ENCODE measurements at places on chromosomes 3 and 15.

DNA sequence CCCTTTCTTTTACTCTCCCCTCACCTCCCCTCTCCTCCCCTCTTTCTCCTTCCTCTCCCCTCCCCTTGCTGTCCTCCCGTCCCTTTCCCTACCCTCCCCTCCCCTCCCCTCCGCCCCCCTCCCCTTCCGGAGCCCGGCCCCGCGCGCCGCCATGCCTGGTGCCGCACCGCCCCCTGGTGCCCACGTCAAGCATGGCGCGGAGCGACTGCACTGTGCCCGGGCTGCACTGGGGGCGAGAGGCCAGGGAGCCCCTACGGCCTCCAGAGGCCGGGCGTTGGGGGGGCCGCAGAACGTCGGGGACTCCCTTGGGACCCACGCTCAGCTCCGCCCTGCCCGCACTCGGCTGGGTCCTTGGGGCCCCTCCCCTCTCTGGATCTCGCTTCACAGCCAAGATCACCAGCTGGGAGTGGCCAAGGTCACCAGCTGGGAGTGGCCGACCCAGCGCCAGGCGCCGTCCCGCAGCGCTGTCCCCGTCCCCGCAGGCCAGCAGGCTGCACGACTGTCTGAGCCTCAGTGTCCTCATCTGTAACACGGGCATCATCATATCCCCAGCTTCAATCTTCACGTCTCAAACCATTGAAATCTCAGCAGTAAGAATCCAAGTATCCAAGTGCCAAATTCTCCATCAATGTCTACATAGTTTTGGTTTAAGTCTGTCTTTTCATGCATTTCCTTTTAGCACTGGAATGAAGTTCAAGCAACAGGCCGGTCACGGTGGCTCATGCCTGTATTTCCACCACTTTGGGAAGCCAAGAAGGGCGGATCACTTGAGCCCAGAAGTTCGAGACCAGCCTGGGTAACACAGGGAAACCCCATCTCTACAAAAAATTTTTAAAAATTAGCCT lies 42.5 kb downstream of the TPRA1 start:
- DNase-seq = peak; percentile 84

GRCh38 chr3:79521221-79521848 lies 246.5 kb downstream of the ROBO1 start:
- DNase-seq = no peak

GRCh38 chr3:69941037-69941436 lies 58.5 kb upstream of the SAMMSON start:
- DNase-seq = no peak

- DNase-seq = peak; percentile 52
These were observed 1.3 kb upstream of the KLHL40 start for GRCh38 chr3:42683875-42684598.

- no peak for DNase-seq
These were observed 173.3 kb downstream of the TMEM108 start for GRCh38 chr3:133211449-133211848.

GRCh38 chr3:56005196-56005805 lies 463.0 kb downstream of the ERC2 start:
- no peak for DNase-seq

GRCh38 chr3:149816311-149816710 lies 3.3 kb downstream of the RNF13 start:
- DNase-seq = no peak

GRCh38 chr3:70360979-70361760 lies 48.7 kb upstream of the MDFIC2 start:
- peak; percentile 6 for DNase-seq

- no peak for DNase-seq
These were observed 11.6 kb upstream of the DPH6 start for GRCh38 chr15:35557544-35557943.

GRCh38 chr15:73928971-73929627 lies 2.8 kb downstream of the LOXL1 start:
- no peak for DNase-seq

DNA sequence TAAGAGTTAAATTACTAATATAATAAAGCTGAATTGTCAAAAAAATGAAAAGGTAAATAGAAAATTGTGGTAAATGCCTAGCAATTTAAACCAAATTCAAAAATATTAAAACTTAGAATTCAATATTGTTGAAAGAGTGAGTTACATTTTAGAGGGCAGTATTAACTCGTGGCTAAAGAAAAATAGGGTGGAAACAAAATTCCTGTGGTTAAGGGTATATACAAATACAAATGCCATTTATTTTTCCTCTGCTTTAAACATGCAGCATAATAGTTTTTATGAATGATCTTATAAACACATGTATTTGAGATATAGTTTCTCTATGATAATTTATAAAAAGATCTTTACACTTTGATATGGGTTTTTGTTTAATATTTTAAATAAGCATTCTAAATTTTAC lies 79.0 kb downstream of the NEDD4 start:
- no peak for DNase-seq

- DNase-seq = no peak
These were observed 87.5 kb upstream of the SNRPA1 start for GRCh38 chr15:101382544-101382943.

- no peak for DNase-seq
These were observed 252.6 kb downstream of the UBE2E2 start for GRCh38 chr3:23455775-23456174.

DNA sequence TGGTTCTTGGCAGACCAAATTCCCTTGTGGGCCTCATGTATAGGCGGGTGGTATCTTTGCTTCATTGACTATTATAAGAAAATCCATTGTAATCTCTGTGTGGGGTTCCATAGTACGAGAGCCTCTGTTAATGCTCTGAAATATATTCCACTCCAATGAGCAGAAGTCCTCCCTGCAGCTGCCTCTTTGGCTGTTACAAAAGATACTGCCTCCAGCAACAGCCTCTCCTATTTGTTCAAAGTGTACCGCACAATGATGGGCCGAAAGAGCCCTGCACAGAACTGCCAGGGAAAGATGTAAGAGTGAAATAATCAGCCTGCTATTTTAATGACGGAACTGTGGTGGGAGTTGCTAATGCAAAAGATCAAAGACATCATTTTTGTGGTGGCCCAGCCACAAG lies 48.9 kb downstream of the GRK7 start:
- no peak for DNase-seq

- DNase-seq = no peak
These were observed 33.3 kb downstream of the FMN1 start for GRCh38 chr15:33161209-33161608.

- DNase-seq = no peak
These were observed 87.1 kb downstream of the GABRG3 start for GRCh38 chr15:27057904-27058645.

GRCh38 chr3:128922804-128923459 lies 43.5 kb downstream of the ACAD9 start:
- peak; percentile 54 for DNase-seq

GRCh38 chr3:3799173-3800079 lies at the start of gene LRRN1:
TSS of gene LRRN1 (plus strand) at chr3:3799431. CDS start at chr3:3844642, 45,211 bp downstream.
- peak; percentile 82 for DNase-seq

GRCh38 chr3:177405191-177405672 lies 207.9 kb upstream of the TBL1XR1 start:
- no peak for DNase-seq

- no peak for DNase-seq
These were observed 165.5 kb upstream of the TGFBR2 start for GRCh38 chr3:30440880-30441279.

DNA sequence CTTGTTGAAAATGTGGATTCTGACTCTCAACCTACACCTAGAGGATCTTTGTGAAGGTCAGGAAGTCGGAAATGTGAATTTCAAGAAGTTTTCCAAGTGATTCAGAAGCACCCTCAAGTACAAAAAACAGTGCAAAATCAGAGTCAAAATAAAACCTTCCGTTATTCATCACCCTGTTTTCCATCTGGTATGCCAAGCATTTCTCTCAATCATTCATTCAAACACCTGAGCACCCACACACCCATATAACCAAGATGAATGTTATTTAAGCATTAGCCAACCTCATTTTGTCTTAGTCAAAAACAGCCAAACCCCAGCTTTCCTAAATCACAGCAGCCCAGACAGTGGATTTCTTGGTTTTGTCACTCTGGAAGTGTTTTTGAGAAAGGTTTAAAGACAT lies 91.1 kb downstream of the OSBPL10 start:
- DNase-seq = no peak

DNA sequence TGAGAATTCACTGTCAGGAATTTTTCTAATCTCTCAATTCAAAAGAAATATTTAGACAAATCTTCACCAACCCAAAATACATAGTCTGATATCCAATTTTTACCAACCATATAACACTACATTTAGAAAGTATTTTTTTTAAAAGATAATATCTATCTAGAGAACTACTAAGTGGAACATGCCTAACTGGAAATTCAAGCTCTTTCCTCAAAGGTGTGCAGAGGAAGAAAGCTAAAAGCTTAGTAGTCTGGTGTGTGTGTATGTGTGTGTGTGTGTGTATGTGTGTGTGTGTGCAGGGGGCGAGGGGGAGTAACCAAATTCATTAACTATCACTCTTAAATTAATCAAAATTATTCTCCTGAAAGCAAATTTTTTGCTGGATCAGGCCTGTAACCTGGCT lies 797.3 kb downstream of the NAALADL2 start:
- DNase-seq = no peak

GRCh38 chr3:112381673-112382542 lies 49.0 kb downstream of the CD200 start:
- DNase-seq = no peak

DNA sequence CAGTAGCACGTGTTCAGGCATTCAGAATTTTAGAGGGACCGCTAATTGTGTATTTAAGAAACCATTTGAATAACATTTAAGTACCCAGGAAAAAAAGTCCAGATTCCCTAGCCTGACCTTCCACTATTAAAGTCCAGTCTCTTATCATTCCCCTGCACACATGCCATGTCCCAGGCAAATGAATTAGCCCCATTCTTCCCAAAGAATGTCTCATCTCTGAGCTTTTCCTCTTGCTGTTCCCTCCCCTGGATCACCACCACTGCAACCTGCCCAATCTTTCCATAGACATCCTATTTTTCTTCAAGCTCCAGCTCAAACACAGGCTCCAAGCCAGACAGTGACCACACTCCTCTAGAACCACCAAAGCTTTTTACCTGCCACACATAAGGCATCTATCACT lies 25.9 kb downstream of the PLD1 start:
- DNase-seq = no peak

GRCh38 chr3:140031170-140031569 lies 96.2 kb downstream of the CLSTN2 start:
- DNase-seq = no peak

GRCh38 chr3:13017361-13018042 lies 55.7 kb downstream of the IQSEC1 start:
- DNase-seq = no peak

- peak; percentile 71 for DNase-seq
These were observed 99.2 kb upstream of the TRPM1 start for GRCh38 chr15:31200735-31201151.

DNA sequence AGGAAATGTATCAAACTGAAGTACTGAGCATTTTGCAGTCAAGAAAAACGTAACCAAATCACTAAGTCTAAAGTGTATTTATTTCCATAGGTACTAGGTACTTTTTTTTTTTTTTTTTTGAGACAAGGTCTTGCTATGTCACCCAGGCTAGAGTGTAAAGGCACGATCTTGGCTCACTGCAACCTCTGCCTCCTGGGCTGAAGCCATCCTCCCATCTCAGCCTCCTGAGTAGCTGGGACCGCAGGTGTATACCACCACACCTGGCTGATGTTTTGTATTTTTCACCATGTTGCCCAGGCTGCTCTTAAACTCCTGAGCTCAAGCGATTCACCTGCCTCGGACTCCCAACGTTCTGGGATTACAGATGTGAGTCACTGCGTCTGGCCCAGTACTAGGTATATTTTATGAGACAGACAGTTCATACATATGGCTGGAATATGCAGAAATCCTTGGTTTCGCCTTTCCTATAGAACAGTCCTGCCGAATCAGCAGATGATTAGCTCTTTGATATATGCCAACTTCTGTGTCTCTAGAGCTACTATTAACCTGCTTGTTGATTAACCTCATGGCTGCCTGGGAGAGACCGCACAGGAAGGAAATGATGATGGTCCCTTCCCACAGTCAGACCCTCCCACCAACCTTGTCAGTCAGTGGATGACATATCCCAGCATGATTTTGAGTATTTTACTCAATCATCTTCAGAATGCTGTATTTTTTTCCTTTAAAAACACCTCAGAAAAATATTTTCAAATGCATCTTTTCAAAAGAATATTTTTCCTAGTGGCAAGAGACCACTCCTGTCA lies 32.3 kb downstream of the TMOD3 start:
- peak; percentile 36 for DNase-seq

DNA sequence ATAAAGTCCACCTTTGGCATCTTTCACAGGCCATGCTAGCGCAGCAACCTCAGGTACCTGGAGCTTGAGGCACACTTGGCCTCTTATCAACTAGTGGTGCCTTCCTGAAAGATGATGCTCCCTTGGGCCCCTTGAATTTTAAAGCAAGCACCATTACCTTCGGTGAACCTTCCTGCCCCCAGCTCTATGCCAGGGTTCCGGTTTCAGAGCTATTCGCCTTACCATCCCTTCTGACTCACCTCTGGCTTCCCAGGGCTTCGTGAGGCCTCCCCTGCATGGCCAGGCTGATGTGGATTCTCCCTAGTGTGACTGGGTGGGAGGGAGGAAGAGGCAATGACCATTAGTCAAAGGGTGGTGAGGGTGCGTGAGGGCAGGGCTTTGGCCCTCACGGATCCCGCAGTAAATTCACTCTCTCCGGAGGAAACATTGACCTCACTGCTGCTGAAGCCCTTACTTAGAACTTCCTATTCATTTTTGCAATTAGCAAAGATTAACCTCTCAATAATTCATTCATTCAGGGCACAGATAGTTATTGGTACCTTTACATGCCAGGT lies 16.3 kb downstream of the BHLHE40 start:
- DNase-seq = no peak

- no peak for DNase-seq
These were observed 325.0 kb downstream of the OTOL1 start for GRCh38 chr3:161821591-161821990.

DNA sequence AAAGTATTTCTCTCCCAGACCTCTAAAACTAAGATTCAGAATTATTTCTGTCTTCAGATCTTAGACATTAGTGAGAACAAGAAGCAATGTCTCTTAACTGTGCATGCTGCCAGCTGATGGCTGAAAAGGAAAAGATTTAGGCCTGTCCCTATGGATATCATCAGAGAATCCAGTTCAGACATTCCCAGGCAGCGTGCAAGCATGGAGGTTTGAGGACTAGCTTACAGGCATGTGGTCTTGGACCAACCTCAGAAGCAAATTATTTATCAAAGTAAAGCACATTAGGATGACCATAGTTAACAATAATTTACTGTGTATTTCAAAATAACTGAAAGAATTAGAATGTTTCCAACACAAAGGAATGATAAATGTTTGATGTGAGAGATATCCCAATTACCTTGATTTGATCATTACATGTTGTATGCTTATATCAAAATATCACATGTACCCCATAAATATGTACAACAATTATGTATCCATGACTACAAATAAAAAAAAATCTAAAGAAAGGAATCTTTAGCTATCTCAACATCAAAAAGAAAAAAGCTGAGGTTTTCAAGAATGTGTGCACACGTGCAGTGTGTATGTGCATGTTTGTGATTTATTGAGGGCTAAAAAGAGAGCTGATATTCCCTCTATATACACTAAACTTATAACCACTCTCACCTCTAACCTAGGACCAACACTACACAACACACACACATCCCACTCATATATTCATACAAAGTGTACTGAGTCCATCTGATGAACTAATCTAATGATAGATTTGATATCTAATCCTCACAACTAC lies 108.9 kb upstream of the THBS1 start:
- DNase-seq = no peak

GRCh38 chr3:17749281-17749680 lies 6.8 kb upstream of the TBC1D5 start:
- peak; percentile 26 for DNase-seq

All from activated T-cell treated with anti-CD3 and anti-CD28 coated beads, Interleukin-2, amount 50 U/mL, for 72 hours (primary cell).